CD4-positive, alpha-beta T cell treated with Interleukin-17A for 4 hours (primary cell): ENCODE measurements at places on chromosomes 1 and 21.
A peak's percentile ranks its signal among the peaks of the same experiment; 100 is the strongest.

DNA sequence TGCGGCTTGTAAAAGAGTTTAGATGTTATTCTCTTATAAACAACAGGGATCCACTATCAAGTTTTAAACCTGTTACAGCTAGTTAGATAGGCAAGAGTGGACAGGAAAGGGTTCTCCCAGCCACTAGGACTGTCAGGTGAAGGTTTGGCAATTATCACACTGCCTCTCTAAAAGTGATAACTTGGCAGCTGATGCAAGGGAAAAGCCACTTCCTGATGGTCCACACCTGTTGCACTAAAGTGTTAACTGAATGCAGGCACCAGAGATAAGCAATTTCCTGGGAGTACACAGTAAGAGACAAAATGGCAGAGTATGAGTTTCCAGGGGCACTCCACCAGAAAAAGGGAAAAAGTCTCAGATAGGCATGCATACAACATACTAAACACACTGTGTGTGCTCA, 99.4 kb downstream of the VAV3 start:
- no peak for DNase-seq

GRCh38 chr1:154772606-154773506, 97.2 kb downstream of the KCNN3 start:
- DNase-seq, result peak; percentile 63

DNA sequence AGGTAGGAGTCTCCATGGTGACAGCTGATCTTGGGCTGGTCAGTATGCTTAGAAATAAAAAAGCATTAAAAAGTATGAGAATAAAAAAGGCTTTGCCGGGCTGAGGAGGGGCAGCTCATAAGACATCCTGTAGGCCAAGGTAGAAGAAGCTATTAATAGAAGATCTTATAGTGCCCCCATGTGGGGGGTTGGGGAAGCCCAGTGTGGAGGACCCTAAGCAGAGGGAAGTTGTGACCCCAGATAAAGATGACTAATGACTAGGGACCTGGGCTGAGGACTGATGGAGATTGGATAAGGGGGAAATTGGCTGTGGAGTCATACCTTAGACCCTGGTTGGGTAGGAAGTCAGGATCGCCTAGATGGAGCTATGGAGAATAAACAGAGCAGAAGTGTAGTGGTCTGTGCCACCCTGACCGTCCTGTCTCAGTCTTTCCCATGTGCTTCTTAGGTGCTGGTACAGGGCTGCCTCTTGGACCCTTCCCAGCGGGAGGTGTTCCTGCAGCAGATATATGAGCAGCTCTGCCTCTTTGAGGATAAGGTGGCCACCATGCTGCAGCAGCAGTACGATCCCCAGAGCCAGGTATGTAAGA, 25.0 kb downstream of the SZT2 start:
- peak; percentile 77 for DNase-seq

DNA sequence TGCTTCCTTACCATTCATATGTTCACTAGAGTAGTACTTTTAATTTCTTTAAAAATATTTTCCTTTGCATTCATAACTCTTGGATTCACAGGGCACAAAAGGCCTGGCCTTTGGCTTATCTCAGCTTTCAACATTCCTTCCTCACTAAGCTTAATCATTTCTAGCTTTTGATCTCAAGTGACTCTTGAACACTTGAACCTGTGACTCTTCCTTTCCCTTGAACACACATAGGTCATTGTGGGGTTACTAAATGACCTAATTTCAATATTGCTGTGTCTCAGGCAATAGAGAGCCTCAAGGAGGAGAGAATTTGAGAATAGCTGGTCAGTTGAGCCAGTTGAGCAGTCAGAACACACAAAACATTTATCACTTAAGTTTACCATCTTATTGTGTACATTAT, 49.9 kb downstream of the COL11A1 start:
- no peak for DNase-seq

GRCh38 chr1:205505791-205506190, 1.3 kb downstream of the CDK18 start:
- no peak for DNase-seq
